ENCODE measurements at places on chromosomes 2 and 18.

DNA sequence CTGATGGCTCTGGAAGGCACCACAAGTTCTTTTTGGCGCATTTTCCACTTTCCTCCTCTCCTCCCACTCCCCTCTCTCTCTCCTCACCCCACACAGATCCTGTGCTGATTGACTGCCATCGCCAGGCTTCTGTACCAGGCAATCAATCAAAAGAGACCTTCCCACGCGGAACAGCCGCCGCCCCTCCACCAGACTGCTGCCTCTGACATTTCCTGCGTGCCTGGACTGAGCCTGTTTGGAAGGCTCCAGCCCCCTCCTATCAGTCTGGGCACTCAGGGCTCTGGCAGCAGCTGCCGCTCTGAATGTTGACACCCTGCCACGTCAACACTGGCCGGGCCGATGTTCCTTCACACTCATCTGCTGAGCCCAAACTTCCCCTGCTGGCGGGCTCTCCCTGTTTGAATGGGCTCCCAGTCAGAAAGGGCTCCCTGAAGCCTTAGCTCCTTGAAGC is 467.7 kb downstream of the EPHA4 start:
- DNase-seq: peak; percentile 47

DNA sequence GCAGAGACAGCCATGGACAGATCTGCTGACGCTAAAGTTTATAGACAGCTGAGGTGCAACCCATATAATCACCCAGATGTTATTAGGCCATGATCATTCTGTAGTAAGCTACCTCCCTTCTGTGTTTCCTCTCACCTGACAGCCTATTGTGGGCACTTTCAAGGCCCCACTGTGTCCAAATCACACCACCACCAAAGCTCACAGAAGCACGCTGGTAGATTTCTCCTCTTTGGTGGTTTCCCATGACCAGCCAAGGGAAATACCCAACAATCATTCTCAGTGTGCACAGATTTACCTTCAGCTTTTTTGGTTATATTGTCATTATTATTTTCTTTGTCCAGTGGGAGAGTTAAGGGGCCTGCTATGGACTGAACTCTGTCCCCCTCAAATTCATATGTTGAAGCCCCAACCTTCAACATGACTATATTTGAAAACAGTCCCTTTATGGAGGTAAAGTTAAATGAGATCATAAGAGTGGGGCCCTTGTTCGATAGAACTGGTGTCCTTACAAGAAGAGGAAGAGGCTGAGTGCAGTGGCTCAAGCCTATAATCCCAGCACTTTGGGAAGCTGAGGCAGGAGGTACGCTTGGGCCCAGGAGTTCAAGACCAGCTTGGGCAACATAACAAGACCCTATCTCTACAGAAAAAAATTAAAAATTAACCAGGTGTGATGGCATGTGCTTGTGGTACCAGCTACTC is 74.0 kb upstream of the MSH6 start:
- no peak for DNase-seq

- DNase-seq: no peak
These were observed 142.0 kb downstream of the TMEM18 start for GRCh38 chr2:535222-535621.

DNA sequence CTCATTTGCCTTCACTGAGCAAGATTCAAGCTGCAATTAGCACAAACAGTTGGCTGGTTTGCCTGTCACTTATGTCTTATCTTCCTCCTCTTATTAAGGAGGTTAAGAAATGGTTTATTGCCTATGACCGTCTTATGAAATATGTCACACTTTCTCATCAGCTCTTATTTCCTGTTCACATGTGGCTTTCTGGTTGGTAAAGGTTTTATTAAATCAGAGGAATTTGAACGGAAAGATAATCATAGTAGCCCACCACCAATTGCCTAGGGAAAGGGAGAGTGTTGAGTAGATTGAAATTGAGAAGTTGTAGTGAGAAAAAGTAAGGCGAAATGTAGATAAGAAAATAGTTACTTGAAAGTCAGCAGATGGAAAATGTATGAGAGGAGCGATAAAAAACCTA is 4.2 kb upstream of the IL1R1 start:
- DNase-seq: no peak

DNA sequence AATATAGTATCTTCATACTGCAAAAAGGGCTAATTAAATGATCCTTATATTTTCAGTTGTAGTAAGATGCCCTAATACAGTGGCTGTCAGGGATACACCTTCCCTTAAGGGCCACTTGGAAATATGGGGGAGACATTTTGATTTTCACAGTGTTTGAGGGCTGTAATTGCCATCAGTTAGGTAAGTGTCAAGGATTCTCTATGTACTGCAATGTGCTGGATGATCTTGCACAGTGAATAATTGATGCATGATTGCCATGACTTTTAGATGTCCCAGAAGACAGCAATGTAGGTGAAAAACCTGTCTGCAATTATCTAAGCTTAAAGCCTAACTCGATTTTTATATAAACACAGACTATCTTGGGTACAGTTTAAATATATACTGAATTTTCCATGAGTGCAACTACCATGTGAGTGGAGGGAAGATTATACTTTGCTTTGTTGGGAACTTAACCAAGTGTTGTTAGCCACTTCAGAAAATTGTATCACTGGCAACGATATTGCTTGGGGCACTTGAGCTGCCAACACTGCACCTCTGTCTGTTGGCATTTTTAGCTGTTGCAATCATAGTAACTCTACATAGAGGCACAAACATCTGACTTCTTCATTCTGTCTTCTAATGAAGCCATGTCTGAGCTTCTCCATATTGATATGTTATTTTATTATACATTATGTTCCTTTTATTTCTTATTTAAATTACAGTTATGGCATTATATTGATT is 45.2 kb downstream of the MAIP1 start:
- DNase-seq: no peak

DNA sequence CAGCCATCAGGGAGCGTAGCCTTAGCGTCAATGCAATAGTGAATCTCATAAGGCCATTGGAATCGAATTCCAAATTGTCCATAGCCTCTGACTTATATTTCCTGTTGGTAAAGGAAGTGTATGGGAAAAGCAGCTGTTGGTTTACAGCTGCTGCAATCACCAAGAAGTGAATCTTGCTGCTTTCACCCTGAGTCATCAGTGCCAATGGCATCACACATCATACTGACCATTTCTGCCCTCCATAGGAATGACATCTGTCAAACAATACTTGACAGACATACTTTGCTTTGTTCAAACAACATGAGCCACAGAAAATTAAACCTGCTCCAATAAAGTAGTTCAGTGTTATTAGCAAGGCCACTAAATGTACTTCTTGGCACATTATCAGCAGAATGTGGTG is 111.2 kb upstream of the KLHL29 start:
- DNase-seq: peak; percentile 37

GRCh38 chr2:229180658-229181057 is 90.4 kb downstream of the PID1 start:
- no peak for DNase-seq

- peak; percentile 65 for DNase-seq
These were observed at the start of gene IL1B for GRCh38 chr2:112836695-112837117. TSS of gene IL1B (minus strand) at chr2:112836779. CDS start at chr2:112836229, 550 bp downstream.

- DNase-seq: no peak
These were observed 2.8 kb downstream of the DUSP2 start for GRCh38 chr2:96142217-96143113.

DNA sequence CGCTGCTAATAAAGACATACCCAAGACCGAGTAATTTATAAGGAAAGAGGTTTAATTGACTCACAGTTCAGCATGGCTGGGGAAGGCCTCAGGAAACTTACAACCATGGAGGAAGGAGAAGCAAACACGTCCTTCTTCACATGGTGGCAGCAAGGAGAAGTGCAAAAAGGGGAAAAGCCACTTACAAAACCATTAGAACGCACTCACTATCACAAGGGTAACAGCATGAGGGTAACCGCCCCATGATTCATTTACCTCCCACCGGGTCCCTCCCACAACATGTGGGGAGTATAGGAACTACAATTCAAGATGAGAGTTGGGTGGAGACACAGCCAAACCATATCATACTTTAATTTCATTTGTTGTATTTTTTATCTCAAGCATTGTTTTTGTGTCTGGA is 67.5 kb downstream of the ATP9B start:
- DNase-seq: no peak

DNA sequence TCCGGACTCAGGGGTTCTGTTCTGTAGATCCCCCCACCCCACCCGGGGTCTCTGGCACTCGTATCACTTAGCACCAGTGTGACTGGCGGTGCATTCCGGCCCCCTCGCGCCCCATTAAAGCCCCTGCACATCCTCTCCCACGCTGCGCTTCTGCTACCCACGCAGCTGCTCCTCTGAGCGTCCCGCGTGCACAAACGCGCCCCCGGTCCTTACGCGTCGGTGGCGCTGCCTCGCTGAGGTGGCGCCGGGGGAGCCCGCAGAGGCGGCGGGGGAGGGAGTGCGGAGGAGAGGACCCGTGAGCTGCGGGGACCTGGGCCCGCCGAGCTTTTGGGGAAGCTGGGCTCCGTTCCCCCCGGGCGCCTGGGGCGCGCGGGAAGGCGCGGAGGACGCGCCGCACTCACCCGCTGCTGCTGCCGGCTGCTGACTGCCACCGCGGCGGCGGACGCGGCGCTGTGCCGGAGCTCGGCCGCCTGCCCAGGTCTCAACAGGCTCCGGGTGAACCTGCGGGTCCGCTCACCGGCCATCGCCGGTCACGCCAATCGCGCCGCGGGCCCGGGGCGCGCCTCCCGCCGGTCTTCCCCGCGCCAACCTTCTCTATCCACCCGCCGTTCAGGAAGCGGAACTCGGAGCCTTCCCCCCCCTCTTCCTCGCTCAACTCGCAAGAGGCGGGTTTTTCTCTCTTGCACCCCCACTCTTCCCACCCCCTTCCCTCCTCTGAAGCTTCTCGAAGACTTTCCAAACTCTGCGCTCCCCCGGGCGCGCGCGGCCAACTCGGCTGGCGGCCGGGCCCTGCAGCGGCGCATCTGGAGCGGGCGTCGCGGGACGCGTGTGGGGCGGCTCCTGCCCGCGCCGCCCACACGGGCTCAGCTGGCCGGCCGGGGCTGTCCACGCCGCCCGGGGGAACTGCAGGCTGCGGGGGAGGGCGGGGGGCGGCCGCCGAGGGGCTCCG is at the start of gene DOCK10:
Gene DOCK10, minus strand, starts transcription at position 618 of the 949 bp plus-strand sequence. Its CDS starts 94 bp downstream, at position 524.
- peak; percentile 62 for DNase-seq

All from fibroblast of upper back skin (primary cell).